ENCODE measurements at places on chromosomes 3 and 15.

GRCh38 chr3:72299321-72299802 lies 514.4 kb upstream of the PROK2 start:
- DNase-seq: no peak

- DNase-seq: no peak
Measured at GRCh38 chr3:78258798-78259197, 1218.9 kb downstream of the ROBO2 start.

DNA sequence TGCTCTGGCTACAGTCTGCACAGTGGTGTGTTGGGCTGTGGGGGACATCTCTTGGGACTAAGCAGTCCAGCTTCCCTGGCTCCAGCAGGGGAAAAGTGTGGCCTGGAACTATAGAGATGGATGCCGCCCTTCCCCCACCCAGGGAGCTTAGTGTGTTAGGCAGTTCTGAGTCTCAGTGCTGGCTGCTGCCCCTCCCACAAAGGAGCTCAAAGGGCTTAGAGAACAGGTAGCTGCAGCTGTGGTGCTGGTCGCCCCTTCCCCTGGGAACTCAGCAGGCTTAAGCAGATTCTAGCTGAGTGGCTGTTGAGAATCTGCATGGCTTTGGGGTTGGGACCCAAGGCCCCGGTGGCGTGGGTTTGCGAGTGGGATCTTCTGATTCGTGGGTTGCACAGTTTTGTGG lies 190.8 kb downstream of the PDCD6IP start:
- no peak for DNase-seq

- DNase-seq: no peak
Measured at GRCh38 chr3:63918321-63918720, 6.1 kb upstream of the SCAANT1 start.

- DNase-seq: no peak
Measured at GRCh38 chr3:5205165-5205941, 17.8 kb downstream of the EDEM1 start.

Data from stimulated activated CD8-positive, alpha-beta memory T cell treated with anti-CD3 and anti-CD28 coated beads, Interleukin-7, amount 100 ng/mL, for 1 hour (primary cell).